ENCODE measurements at places on chromosomes 3 and 15.

DNA sequence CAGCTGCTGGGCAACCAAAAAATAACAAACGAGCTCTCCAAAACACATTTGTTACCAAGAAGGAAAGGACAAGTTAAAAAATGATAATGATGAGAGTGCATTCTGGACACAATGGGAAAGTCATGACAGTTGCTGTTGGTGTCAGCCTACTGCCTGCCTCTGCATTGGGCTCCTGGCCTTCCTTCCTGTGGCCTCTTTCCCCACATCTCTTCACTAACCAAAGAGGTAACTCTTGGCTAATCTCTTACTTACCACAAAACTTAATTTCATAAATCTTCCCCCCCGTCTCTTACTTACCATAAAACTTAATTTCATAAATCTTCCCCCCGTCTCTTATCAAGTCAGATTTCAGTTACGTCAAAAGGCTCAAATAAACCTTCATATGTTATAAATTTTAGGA is 58.6 kb downstream of the AGTR1 start:
- DNase-seq, result no peak

DNA sequence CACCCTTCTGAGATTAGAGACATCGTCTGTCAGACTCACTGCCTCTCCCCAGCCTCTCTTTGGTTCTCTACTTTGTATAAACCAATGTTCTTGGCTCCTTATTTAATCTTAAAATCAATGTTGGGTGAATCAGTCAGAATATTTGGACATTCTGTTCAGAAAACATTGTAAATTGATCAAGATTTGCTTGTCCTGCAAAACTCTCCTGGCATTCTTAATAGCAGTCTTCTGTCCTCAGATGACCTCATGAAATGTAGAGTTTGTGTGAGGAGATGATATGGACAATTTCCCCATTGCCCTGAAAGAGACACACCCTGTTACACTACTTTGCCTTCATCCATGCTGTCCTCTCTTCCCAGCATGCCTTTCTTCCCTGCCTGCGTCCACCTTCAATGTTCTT is 33.6 kb downstream of the CD200R1L start:
- DNase-seq, result no peak

DNA sequence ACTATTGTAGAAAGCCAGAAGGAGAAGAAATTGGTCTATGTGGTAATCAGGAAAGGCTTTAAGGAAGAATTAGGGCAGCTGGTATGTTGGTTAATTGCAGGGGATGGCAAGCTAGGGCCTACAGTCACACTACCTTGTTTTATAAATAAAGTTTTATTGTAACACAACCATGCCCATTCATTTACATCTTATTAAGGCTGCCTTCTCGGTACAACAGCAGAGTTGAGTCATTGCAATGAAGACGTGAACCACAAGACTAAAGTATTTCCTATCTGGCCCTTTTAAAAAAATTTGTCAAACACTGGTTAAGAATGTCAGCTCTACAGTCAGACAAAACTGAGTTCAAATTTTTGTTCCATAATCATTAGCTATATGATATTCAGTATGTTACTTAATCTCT is 8.3 kb downstream of the SERPINI1 start:
- no peak for DNase-seq

DNA sequence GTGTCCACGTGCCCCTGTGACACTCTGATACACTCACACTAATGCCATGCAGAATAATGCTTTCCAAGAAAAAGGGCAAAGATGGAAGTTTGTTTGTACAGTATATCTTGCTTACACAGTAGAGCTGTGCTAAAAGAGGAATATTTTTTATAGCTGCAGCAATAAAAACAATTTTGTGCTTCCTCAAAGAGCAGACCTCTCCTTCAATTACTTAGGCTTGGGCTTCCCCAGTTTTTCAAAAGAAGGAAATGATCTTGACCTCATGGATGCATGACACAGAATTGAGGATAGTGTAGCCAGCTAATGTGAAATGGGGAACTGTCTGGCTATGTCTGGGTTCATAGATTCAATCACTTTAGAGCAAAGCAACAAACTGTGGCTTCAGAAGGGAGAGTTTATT is 137.4 kb downstream of the STT3B start:
- DNase-seq, result no peak

- DNase-seq, result no peak
Observed at GRCh38 chr3:189369636-189370035, 197.9 kb downstream of the TPRG1 start.

- no peak for DNase-seq
Observed at GRCh38 chr15:101441696-101442095, 47.8 kb downstream of the PCSK6 start.

GRCh38 chr3:196149831-196150301 is 61.3 kb downstream of the ZDHHC19 start:
- no peak for DNase-seq

DNA sequence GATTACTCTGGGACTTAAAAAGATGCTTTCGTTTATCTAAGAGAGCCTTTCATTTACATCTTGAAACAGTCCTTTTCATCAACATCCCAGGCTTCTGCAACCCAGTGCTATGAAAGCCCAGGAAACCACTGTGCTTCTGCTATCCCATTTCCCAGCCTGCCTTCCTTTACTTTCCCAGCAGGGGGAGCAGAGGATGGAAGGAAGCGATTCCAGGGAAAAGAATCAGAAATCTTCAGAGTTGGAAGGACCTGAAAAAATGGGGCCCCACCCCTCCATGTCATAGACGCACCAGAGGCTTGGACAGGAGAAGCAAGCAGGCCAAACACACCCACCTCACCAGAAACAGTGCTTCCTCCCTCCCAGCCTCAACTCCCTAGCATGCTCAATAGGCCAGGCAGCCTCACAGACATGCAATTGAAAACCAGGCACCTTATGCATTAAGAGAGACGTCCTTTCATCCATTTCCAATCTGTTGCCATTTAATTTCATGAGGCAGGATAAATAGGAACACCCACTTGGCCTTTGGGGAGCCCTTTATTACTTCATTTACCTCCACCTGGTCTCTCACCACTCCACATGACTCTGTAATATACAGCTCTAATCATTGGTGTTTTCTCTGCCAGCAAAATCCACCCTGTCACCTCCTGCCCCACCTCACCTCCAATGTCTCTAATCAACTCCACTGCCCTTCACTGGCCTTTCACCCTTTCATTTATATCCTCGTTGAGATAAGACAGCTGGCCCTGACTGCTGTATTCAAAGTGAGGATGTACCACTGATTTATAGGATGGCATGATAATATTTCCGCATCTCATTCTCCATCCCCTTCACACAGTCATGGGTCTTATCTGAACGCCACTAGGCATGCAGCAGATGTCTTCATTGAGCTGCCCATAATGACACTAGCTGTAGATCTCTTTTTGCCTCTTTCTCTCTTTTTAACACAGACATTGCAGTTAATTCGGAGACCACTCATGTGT is 583.9 kb downstream of the NTRK3 start:
- no peak for DNase-seq

GRCh38 chr3:107272885-107273284 is 104.4 kb upstream of the CCDC54 start:
- no peak for DNase-seq

DNA sequence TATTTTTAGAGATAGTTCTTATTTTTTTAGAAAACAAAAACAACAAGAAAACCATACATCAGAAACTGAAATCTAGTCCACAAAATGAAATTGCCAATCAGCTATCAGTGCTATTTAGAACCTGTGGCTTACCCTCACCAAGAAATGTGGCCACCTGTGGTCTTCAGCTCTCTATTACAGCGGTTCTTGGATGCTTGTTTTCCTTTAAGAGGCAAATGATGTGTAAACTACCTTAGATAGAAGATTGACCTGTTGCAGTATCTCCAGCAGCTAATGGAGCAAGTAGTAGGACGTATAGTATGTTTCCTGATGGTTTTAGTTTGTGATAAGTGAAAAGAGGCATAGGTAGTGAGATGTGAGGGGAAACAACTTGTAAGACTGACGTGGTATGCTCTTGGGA is 21.2 kb downstream of the TFG start:
- no peak for DNase-seq

GRCh38 chr15:91780387-91780786 is 73.1 kb upstream of the SLCO3A1 start:
- no peak for DNase-seq

DNA sequence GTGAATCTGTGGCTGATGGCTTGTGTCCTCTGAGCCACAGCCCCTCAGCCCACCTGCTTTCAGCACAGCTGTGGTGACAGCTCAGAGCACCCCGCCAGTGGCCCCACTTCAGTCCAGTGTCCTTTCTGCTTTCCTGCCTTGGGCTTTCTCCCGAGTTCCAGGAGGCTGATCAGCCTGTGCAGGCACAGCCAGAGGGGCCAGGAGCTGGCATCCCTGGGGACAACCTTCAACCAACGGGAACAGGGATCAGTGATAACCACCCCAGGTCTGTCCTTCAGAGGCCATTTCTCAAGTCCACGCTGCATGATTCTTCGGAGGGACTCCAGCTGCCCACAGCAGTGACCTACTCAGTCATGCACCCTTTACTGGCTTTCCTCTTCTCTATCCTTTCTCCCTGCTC is 166.6 kb downstream of the RAB11A start:
- DNase-seq, result no peak

DNA sequence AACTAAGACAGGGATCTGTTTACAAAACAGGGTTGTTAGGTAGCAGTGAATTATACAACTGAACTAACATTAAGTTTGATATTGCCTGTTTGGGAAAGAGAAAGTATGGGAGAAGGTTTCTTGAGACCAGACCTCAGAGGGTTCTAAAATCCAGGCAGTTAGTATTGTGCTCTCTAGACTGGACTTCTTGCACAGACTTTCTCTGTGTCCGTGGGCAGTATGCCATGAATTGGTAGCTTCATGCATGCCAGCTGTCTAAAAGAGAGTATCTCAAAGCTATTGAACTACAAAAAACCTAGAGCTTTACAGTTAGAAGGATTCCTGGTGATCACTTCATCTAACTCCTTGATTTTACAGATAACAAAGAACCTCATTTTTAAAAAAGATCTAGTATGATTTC is 12.5 kb downstream of the SAMD7 start:
- DNase-seq, result no peak

- no peak for DNase-seq
Observed at GRCh38 chr15:35362195-35362829, 183.7 kb downstream of the DPH6 start.

GRCh38 chr3:121942116-121942786 is 48.0 kb downstream of the SLC15A2 start:
- no peak for DNase-seq

GRCh38 chr3:10406414-10406813 is 85.5 kb upstream of the SEC13 start:
- DNase-seq, result no peak

DNA sequence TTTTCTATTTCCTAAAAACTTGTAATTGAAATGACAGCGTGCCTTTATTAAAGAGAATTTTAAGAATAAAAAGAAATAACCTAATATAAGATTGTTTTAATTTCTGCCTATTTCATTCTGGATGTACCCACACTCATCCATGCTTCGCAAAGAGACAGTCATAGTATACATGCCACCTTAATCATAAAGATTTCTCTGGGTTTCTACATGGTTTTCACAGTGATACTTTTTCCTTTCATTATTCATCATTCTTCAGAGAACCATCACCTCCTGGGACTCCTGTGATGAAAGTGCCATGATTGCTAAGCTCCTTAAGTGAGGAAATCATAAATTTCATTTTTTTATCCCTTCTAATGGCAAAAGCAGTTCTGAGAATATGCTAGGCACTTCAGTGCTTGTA is 4.3 kb upstream of the CCR8 start:
- DNase-seq, result no peak

DNA sequence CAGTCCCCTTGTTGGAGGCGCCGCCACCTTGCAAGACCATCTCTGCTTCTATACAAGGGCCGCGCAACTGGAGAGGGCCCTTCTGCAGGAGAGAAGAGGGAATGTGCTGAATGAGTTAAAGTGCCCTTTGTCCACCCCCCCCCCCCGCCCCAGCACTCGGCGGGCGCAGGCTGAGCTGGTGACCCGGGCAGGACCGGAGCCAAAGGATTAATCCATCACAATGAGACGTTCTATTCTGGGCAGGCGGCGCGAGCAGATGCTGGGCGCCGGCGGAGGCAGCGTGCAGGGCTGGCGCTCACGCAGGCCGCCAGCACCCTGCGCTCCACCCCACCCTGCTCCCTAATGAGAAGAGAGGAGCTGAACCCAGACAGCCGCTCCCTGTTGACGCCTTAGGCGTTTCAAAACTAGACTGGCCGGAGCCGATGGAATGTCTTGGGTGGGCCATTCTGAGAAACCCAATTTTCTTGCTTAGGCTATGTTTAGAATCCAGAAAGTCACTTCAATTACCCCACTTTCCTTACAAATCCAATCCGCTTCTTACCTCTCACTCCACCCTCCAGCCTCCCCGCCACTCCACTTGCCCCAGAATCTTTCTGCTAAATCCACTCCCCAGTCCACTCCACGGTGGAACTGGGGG is 32.9 kb downstream of the GJD2 start:
- no peak for DNase-seq

DNA sequence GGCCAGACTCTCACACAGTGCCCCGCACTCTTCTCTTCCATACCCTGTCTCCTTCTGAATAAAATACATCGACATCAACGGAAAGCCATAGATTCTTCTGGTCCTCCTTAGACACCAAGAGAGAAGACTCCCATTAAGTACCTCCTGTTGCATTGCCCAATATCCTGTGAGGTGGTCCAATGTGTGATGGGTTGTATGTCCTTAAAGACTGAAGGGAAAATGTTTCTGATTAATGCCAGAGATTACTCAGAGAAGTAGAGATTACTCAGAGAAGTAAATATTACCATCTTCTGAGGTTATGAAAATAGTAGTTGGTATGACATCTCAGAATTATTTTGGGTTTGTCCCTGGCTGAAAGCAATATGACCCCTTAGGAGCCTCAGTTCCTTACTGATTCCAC is 60.8 kb upstream of the GALNT15 start:
- no peak for DNase-seq

DNA sequence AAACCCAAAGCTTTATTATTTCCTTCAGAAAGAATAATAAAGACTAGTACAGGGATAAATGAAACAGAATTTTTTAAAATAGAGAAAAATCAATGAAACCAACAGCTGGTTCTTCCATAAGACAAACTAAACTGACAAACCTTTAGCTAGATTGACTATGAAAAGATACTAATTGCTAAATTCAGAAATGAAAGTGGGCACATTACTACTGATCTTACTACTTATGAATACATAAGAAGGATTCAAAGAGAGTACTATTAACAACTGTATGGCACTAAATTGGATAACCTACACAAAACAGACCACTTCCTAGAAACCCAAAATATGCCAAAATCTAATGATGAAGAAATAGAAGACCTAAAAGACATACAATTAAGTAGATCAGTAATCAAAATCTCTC is 278.2 kb downstream of the ISL2 start:
- no peak for DNase-seq

GRCh38 chr15:52788099-52788986 is 1.8 kb downstream of the ONECUT1 start:
- DNase-seq, result no peak

GRCh38 chr15:75161917-75162414 is 39.7 kb upstream of the C15orf39 start:
- DNase-seq, result no peak

- no peak for DNase-seq
Observed at GRCh38 chr15:31387479-31388118, 61.0 kb downstream of the KLF13 start.

GRCh38 chr3:36679384-36680200 is 84.8 kb downstream of the DCLK3 start:
- DNase-seq, result no peak

- DNase-seq, result no peak
Observed at GRCh38 chr15:52445553-52445952, 83.1 kb downstream of the MYO5A start.

GRCh38 chr3:164040991-164041390 is 1037.3 kb downstream of the SI start:
- DNase-seq, result no peak

All from activated CD4-positive, alpha-beta T cell treated with anti-CD3 and anti-CD28 coated beads for 24 hours (primary cell).